Activated T-cell treated with anti-CD3 and anti-CD28 coated beads for 48 hours (primary cell): ENCODE measurements at places on chromosomes 7 and 10.

- no peak for DNase-seq
These were observed 53.8 kb downstream of the APBB1IP start for GRCh38 chr10:26491934-26492333.

DNA sequence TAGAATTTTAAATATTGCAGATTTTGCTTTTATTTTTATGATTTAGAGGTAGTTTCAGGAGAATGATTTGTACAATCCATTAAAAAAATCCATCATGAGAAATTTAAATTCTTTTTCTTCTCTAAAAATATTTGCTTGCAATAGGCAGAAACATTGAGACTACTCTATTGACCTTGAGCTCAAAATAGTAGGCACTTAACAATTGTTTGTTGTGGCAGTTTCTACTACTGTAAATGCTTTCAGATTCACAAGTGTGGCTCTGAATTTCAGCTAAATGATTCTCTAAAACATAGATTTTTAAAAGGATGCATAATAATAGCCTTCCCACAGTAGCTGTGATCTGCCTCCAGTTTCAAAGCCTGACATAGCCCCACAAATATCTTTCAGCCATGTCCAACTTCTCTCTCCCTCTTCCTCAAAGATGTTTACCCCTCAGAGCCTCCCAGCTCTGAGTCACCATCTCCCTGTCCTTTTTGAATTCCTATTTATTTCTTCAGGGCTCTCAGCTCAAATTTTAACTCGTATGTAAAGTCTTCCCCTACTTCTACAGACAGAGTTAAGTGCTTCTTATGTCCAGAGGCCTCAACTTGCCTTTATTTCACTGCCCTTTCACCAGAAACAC is 160.5 kb downstream of the AOAH start:
- DNase-seq: no peak

DNA sequence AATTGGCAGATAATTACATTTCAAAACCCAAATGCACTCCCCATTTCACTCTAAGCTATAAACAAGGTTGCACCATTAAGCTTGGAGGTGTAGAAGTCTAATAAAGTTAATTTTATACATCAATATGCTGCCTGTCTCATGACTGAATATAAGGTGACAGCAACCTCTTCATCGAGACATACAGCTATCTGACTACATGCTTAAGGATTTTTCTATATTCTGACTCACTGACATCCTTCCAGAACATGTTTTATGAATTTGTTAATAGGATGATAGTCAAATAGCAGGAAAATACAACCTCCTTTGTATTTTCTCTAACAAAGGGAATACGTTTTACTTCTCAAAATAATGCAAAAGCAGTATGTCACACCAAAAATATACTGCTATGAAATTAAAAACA is 76.6 kb downstream of the NRBF2 start:
- no peak for DNase-seq

- no peak for DNase-seq
These were observed 488.9 kb downstream of the SH2D4B start for GRCh38 chr10:81026591-81026990.

GRCh38 chr7:105454095-105454747 is 65.5 kb upstream of the SRPK2 start:
- DNase-seq: no peak

GRCh38 chr7:98685541-98685940 is 68.5 kb downstream of the NPTX2 start:
- DNase-seq: no peak

DNA sequence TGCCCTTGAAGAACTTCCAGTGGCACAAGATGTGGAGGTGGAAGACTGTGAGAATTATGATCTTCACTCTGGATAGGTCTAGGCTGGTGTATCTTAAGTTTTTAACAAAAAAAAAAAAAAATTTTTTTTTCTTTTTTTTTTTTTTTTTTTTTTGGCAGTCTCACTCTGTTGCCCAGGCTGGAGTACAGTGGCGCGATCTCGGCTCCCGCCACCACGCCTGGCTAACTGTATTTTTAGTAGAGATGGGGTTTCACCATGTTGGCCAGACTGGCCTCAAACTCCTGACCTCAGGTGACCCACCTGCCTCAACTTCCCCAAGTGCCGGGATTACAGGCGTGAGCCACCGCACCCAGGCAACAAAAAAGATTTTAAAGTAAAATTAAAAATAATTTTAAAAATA is 37.9 kb downstream of the WAPL start:
- DNase-seq: no peak

DNA sequence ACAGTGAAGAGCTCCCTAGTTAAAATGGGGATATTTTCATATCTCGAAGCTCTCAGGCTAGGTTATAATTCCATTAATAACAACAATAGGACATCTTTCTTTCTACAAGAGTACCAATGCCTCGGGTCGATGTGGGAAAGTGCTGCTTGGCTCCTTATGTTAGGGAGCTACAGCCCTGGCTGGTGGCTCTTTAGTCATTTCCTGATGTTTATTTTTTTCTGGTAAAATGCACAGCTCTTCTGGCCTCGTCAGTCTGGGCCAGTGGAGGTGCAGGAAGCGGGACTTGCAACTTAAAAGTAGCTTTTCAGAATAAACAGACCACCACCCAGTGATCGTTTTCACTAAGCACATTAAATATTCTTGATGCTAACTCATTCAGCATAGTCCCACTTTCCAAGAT is 58.3 kb downstream of the MKX start:
- no peak for DNase-seq

- DNase-seq: no peak
These were observed 43.8 kb downstream of the TCERG1L start for GRCh38 chr10:131267814-131268095.

- DNase-seq: no peak
These were observed 24.6 kb upstream of the MCU start for GRCh38 chr10:72667207-72667864.

- no peak for DNase-seq
These were observed 292.5 kb downstream of the CCDC3 start for GRCh38 chr10:12709000-12709401.

GRCh38 chr10:43123361-43124093 is 14.7 kb upstream of the CSGALNACT2 start:
- DNase-seq: no peak

DNA sequence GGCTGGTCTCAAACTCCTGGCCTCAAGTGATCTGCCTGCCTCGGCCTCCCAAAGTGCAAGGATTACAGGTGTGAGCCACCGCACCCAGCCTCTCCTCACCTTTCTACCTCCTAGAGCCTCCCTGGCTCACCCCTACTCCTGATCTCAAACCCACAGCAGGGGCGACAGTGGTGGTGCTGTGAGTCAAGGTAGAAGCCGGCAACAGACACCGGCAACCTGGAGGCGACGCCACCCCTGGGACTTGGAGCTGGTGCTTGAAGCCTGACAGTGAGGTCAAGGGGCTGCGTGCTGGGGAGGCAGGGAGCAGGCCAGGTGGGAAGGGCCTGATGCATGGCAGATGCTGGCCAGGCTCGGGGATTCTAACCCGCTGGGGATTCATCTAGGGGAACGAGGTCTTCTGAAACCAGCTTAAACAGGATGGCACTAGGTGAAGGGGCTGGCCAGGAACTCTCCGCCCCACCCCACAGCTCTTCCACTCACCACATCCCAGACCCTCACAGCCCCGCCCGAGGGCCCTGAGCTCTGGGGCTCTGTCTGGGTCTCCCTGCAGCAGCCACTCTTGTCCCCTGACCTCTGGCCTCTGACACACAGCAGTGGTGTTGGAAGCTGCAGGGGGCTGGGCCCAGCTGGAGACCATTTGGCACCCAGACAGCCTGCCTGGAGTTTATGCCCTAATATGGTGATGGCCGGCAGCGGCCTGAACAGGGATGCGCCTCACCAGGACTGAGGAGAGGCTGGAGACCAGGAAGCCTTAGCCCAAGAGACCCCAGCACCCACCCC is 16.4 kb downstream of the KCNH2 start:
- no peak for DNase-seq

DNA sequence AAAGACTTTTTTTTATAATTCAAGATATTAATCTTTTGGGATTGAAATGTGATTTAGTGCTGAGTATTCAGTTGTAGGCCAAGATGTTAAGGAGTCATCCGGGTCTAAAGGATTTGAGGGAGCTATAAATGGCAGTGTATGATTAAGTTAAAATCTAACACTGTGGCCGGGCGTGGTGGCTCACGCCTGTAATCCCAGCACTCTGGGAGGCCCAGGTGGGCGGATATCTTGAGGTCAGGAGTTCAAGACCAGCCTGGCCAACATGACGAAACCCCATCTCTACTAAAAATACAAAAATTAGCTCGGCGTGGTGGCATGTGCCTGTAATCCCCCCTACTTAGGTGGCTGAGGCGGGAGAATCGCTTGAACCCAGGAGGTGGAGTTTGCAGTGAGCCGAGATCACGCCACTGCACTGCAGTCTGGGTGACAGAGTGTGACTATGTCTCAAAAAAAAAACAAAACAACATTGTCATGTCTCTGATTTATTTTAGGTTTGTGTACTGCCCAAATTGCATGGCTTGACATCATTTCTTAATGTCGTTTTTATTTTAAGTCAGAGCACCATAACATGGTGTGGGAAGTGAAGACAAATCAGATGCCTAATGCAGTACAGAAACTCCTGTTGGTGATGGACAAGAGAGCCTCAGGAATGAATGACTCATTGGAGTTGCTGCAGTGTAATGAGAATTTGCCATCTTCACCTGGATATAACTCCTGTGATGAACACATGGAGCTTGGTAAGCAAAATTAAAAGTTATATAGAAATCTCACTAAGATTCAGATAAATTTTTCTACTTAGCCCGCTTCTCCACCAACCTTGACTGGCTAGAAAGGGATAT is 10.7 kb downstream of the HBP1 start:
- DNase-seq: no peak

- DNase-seq: no peak
These were observed 117.0 kb upstream of the STK17A start for GRCh38 chr7:43465581-43466554.

GRCh38 chr10:84074521-84074920 is 64.8 kb upstream of the GHITM start:
- DNase-seq: no peak

GRCh38 chr7:159218170-159218569 is 73.5 kb upstream of the VIPR2 start:
- no peak for DNase-seq

DNA sequence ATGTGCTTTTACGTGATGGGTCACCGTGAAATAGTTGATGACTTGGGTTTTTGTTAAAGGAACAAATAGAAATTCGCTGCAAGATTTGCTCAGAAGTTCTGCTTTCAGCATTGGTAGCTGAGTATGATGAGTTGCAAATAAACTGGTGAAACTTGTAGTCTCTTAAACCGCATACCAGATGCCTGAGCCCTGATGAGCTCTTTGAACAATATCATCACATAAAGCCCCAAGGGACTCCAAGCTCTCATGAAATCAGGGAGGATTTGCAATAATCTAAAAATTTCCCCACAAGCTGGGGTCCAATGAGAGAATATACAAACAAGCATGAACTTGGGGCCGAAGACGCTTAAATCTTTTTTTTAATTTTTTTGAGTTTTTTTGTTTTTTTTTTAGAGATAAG is 312.4 kb downstream of the CALN1 start:
- DNase-seq: no peak

DNA sequence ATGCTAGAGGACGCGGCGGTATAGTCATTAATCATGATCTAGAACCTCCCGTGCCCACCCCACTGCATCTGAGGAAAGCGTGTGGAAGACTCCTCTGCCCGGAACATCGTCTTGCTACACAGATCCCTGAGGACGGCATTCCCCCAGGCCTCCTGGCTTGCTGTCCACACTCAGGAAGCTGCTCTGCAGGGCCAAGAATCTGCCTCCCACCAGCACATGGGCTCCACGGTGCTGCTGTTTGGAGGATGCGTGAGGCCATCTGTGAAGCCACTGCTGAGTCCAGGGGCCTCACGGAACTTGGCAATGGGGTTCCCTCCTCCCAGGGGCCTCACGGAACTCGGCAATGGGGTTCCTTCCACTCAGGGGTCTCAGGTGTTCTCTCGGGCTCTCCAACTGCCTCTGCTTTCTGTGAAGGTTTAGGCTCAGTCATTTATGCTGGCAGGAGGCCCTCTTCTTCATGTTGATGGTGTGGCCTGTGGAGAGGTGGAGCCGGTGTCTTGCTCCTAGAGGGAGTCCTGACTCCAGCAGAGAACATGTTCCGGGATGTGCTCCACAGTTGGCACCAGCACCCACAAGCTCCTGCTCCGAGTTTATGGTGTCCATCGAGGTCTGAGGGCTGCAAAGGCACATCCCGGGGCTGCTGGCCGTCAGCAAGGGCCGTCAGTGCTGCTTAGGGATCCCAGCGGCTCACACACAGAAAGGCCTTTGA is 273.3 kb downstream of the DNAJB6 start:
- no peak for DNase-seq

- no peak for DNase-seq
These were observed 8.6 kb downstream of the TSPAN13 start for GRCh38 chr7:16762177-16762576.

GRCh38 chr7:41870461-41871138 is 167.7 kb upstream of the INHBA start:
- no peak for DNase-seq
